CD4-positive, alpha-beta memory T cell (primary cell): ENCODE measurements at places on chromosomes 11 and 22.

DNA sequence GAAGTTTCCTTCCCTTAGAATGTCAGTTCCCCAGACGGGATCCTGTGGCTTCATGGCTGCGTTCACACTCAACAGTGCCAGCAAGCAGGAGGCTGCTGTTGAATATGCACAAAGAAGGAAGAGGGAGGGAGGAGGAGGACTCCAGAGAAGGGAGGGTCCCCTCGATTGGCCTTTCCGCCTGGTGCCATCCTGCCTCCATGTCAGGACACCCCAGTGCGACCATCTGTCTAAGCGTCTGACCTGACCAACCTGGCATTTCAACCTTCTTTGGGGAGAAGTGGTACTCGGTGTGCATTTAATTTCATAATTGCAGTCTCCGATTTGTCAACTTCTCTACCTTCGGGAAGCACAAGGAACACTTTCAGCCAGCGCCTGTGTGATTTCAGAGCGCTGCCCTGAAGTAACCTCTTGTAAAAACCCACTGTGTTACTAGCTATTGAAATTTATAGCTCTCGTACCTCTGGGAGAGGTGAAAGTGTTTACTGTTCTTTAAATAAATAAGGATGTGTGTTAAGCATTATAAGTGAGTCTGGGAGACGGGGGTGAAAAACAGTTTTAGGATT, 1491.9 kb downstream of the TBC1D22A start:
- no peak for DNase-seq

DNA sequence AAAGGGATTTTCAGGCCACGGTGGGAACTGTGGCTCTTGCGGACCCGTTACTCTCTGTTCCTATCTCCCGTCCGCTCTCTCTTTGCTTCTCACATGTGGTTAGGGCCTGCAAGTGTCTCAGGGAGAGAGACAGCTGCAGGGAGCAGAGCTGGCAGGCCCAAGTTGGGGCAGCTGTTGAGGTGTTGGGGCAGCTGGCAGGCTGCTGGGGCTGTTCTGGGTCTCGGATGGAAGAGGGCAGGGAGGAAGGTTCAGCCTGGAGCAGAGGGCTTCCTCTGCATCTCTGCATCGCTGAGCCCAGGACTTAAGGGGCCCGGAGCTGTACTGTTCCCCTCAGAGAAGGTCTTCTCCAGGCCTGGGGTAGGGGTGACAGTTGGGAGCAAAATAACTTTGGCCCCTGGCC, 2.6 kb upstream of the CNIH2 start:
- DNase-seq, result no peak

- no peak for DNase-seq
Observed at GRCh38 chr11:36156817-36157519, 132.3 kb downstream of the COMMD9 start.

GRCh38 chr22:49087198-49087597, 740.5 kb downstream of the BRD1 start:
- DNase-seq, result no peak

GRCh38 chr22:40678493-40679248, 613 bp upstream of the MCHR1 start:
- no peak for DNase-seq

DNA sequence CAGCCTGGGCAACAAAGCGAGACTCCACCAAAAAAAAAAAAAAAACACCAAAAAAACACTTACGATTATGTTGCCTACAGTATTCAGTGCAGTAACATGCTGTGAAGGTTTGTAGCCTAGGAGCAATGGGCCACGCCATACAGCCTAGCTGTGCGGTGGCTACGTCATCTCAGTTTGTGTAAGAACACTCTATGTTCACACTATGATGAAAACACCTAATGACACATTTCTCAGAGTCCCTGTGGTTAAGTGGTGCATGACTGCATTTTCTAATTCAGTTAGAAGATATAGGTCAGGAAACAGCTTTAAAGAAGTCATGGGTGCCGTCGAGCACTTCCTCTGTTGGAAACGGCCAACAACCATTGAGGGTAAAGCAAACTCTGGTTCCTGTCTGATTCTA, 75.7 kb upstream of the ANO1 start:
- no peak for DNase-seq
